ENCODE measurements at places on chromosomes 3 and 15.

GRCh38 chr3:115418583-115418982 is 204.7 kb upstream of the GAP43 start:
- DNase-seq: no peak

GRCh38 chr3:16807391-16807790 is 77.4 kb upstream of the PLCL2 start:
- no peak for DNase-seq

DNA sequence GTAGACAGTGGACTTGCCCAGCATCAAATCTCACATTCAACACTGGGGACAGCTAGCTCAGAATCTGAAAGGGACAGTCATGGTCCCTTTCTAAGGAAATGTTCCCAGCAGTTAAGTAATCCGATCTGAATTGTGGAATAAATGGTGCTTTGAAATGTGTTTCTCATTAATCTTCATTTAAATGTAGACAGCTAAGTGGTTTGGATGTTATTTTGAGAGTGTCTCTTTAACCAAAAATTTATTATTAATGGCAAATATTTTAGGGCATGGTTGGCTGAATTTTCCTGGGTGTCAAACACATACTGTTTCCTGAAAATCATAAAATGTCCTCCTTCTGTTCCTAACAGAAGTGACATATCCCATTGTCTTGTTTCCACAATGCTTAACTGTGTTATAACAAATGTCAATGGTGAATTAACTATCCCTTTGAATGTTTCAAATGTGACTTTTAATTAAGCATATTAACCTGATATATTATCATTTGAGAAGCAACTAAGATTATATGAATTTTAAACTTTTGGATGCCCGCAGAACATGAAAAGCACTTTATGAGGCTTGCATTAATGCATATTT is 210.8 kb downstream of the CHST2 start:
- no peak for DNase-seq

DNA sequence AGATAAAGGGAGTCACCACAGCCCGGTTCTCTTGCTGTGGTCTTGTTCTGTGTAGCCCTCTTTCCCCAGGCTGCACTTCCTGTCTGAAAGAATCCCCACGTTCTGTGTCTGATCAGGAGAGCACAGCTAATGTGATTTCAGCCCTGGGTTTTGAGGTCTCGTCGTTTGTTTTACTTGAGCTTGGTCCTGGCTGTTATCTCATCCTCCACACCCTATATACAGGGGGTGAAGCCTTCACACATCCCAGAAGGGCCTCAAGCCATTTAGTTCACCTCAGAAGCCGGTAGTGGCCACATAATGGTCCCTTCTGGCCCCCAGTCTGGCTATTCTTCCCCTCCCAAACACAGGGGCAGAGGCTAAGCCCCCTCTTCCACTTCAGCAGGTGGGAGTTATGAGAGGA is 115.6 kb downstream of the PDE8A start:
- no peak for DNase-seq

- DNase-seq: no peak
Observed at GRCh38 chr3:13053893-13054292, 19.3 kb downstream of the IQSEC1 start.

DNA sequence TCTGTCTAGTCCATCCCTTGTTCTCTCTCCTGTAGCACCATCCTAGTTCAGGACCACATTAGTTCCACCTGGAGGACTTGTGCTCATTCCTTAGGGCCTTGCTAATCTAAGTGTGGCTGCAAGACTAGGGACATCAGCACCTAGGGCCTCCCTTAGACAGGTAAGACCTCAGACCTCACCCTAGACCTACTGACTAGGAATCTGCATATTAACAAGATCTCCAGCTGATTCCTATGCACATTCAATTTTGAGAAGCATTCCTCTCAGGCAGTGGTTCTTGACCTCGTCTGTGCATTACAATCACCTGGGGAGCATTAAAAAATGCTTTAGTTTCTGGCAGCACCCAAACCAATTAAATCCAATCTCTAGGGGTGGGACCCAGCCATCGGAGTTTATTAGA is 238.4 kb upstream of the RGMA start:
- no peak for DNase-seq

DNA sequence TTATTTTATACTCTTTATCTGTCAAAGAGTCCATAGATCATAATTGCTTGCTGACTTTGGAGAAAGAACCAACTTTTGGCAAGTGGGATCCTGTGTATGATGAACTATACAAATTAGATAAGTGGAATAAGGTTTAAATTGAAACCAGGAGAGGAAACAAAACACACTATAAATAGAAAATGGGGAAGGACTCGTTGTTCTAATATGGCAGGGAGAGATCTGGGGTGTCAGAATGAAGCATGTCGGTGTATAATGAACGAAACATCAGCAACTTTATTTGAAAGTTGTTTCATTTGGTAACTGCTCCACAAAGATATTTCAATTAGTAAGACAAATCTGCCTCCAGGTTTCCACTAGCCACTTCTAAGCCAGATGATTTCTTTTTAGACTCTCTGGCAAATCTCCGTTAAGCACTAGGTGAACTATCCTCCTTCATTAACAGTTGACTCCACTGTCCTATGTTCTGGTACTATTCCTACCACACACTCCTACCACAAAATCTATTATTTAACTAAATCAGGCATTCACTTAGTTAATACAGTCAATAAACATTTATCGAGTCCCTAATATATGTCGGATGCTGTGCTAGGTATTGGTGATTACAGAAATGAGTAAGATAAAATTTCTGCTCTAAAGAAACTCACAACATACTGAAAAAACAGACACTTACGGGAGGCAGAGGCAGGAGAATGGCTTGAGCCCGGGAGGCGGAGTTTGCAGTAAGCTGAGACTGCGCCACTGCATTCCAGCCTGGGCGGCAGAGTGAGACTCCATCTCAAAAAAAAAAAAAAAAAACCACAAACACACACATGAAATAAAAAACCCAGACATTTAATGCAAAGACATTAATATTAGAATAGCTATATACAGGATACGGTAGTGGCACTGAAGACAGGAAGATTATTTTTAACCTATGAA is 20.1 kb downstream of the SLC15A2 start:
- no peak for DNase-seq

DNA sequence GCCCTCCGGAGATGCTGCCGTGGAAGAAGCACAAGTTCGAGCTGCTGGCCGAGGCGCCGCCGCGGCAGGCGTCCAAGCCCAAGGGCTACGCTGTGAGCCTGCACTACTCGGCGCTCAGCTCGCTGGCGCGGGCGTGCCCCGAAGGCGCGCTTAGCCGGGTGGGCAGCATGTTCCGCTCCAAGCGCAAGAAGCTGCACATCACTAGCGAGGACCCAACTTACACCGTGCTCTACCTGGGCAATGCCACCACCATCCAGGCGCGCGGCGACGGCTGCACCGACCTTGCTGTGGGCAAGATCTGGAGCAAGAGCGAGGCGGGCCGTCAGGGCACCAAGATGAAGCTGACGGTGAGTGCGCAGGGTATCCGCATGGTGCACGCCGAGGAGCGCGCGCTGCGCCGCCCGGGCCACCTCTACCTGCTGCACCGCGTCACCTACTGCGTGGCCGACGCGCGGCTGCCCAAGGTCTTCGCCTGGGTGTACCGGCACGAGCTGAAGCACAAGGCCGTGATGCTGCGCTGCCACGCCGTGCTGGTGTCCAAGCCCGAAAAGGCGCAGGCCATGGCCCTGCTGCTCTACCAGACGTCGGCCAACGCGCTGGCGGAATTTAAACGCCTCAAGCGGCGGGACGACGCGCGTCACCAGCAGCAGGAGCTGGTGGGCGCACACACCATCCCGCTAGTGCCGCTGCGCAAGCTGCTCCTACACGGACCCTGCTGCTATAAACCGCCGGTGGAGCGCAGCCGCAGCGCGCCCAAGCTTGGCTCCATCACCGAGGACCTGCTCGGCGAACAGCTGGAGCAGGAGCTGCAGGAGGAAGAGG is 1.3 kb downstream of the FAM43A start:
- DNase-seq: peak; percentile 12

- DNase-seq: no peak
Observed at GRCh38 chr3:71360764-71361163, 222.8 kb downstream of the FOXP1 start.

DNA sequence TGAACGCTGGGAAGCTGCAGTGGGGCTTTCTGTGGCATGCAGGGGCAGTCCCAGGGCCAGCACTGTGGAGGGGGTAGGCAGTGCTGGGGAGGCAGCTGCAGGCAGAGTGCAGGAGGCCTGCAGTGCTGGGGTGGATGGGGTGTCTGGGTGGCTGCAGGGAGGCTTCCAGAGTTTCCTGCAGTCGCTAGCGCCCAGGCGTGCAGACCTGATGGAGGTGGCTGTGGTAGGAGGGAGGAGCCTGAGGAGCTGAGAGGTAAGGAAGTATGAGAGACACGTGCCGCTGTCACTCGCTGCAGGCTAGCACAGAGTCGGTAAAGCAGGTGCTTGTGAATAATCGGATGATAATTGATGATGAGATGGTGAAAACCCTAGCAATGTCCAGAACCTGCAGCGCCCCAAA is 16.3 kb downstream of the SYNM start:
- DNase-seq: no peak

DNA sequence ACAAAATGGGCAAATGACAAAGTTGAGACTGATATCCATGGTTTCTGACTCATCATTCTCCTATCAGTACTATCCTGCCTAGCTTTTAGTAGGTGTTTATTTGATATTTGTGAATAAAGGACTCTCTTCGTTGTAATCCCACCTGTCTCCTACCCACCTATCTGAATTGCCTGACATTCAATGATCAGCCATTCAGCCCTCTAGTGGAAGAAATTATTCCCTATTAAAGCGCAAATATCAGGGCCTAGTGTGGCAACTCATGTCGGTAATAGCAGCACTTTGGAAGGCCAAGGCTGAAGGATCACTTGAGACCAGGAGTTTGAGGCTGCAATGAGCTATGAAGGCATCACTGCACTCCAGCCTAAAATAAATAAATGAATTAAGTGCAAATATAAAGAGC is 195.7 kb upstream of the SETMAR start:
- DNase-seq: no peak

- DNase-seq: no peak
Observed at GRCh38 chr3:53073553-53074365, 27.9 kb upstream of the SFMBT1 start.

DNA sequence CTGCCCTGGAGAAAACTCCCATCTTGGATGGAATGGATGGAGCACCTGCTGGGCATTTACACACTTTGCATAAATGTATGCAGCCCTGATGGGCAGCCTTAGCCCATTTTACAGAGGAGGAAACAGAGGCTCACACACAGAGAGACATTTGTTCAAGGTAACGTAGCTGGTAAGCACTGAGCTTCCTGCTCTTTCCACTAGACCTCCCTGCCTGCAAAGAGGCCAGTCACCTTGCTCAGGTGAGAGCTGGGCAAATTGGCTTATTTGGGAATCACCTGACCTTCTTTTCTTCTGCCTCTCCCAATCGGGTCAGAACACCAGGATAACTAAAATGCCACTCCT is 51.4 kb upstream of the FLNB start:
- no peak for DNase-seq

- no peak for DNase-seq
Observed at GRCh38 chr15:52378746-52379394, 83.3 kb upstream of the MYO5C start.

DNA sequence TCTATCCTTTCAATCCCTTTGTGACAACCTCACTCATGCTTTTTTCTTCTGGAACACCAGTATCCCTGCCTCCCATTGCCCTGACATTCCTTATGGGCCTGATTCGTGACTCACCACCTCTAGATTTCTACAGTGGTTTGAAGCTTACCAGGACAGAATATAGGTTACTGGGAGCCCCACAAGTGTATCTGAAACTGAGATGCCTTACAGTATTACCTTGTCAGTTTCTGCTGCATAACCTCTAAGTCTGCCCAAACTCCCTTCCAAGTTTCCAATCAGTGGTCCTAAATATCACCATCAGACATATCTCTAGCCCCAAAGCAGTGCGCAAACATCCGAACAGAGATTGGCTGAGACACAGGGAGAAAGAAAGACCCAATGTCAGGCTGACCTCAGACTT is 5.6 kb downstream of the CPB1 start:
- DNase-seq: no peak

DNA sequence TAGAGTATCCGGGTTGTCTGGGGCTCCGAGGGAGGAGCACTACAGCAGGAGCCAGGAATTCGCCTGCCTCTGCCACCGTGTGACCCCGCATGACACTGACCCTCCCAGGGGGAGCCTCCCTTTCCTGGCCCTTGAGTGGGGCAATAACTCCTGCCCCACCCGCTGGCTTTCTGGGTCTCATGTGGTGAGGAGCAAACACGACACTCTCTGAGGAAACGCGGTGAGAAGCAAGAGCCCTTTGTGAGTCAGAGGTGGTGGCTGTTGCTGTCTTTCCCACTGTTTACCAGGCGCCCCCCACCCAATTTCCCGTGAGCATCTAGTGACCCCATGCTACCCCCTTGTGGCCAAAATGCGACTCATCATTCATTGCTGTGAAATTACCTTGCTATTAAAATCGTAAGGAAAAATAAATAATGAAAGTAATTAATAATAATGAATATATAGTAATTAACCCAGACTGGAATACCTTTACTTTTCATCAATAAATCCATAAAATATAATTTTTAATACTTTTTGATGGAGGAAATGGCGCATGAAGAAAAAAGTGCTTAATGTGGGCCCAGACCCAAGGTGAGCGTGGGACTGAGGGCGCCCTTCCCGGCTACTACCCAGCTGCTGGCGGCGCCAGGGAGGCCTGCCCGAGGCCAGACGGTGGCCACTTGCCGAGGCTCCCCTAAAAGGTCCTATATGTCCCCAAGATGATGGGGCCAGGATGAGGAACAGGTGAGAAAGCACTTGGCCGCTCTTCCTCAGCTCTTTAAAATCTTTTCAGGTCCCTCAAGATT is 29.3 kb downstream of the CCNL1 start:
- DNase-seq: peak; percentile 61

DNA sequence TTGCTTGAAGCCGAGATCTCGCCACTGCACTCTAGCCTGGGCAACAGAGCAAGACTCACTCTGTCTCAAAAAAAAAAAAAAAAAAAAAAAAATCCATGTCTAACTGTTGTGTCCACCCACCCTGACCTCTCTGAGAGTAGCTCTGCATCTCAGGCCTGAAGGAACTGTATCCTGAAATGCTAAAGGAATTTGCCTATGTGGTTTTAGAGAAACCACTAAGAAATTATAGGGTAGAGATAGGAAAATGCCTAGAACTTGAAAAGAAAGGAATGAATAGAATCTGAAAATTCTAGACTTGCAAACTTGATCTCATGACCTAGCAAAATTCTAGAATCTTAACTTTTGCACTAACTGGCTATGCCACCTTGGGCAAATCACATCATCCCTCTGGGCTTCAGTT is 217.5 kb upstream of the ROPN1 start:
- DNase-seq: no peak

DNA sequence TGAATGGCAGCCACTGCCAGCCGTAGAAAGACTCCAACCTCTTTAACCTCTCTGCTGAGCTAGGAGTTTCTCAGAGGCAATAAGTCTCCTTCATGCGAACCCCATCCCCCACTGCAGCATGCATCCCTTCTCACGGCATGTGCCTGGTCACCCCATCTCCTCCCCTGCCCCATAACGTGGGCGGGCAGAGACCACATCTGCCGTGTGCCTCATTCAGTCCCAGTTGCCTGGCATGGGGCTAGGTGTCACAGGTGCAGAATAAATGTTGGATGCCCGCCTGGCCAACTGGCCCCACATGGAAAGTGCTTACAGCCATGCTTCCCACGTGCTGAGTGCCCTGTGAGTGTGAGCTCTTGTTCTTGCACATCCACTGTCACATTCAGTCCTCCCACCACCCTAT is 43.5 kb upstream of the NTRK3 start:
- DNase-seq: no peak

GRCh38 chr3:100040451-100041225 is 73.7 kb downstream of the FILIP1L start:
- no peak for DNase-seq

Measured in bronchial epithelial cell (primary cell).